ENCODE measurements at places on chromosomes 2 and 18.

DNA sequence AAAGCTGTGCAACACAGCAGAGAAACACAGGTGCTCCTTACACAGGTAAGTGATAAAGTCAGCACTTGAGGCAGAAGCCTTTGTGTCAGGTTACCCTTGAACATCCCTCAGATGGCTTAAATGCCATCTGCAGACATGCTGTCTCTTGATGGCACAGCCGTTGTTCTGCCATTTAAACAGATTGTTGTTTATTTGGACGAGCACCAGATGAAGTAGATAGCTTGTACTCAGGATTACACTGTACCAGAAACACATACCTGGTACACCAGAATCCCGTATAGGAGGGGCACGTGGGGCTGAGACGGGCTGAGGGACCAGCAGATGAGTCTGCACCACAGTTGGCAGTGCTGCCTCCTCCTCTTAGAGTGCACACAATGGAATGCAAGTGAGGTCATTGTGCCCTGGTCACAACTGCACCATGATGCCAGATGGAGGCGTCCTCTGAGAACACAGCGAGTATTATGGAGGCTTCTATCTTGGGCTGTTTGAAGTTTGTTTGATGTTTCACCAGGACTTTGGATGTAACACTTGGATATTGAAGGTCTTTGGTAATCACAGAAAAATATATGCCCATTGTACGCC lies 143.0 kb downstream of the TANC1 start:
- DNase-seq, result no peak

GRCh38 chr2:17813010-17813741 lies 3.1 kb upstream of the MSGN1 start:
- no peak for DNase-seq

GRCh38 chr18:75422341-75422910 lies 5.1 kb downstream of the SMIM21 start:
- DNase-seq, result no peak

- DNase-seq, result no peak
These were observed 26.2 kb downstream of the TTC21B start for GRCh38 chr2:165927353-165927752.

DNA sequence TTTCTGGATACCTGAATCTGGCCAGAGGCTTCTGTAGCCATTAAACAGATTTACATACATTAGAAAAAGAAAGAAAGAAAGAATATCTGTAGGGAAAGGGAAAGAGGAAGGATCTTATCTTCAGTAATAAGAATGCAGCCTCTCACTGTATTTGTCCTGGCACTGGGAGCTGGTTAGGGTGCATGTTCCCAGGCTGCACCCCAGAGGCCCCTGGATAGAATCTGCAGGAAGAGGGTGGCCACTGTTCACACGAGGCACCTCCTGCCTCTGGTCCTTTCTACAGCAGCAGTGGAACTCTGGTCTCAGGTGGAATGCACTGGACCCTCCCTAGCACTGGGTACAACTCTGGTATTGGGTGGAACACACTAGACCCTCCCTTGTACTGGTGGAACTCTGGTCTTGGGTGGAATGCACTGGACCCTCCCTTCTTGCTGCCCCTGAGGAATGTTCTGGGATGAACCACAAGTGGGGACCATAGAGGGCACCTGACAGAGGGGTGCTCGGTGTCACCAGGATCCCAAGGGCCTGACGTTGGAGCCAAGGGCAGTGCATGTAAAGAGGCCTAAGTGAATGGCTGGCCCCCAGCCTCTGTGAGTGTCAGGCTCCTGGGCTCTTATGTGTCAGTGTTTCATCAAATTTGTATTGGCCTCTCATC lies 27.4 kb upstream of the PXDN start:
- no peak for DNase-seq

- no peak for DNase-seq
These were observed 99.5 kb upstream of the ITGB6 start for GRCh38 chr2:160299540-160299939.
